ENCODE measurements at places on chromosomes 7 and 10. TPM values are rescaled to one million over a fixed set of nuclear protein-coding genes. Genes with fewer than 3 reads are reported as not detected.

Gene NPFFR1
- total RNA-seq: 0.09 TPM

Gene GARIN1A
- total RNA-seq: 4.8 TPM

Gene AZGP1
- total RNA-seq: 0.79 TPM

Gene PGAM2
- total RNA-seq: 0.75 TPM

Gene PKD2L1
- 3.8 TPM for total RNA-seq

Gene OGA
- 156 TPM for total RNA-seq

Gene CYP51A1
- total RNA-seq: 18.7 TPM

Gene ECHDC3
- 46.5 TPM for total RNA-seq

Gene PNLIP
- not detected for total RNA-seq

Gene CRYGN
- total RNA-seq: 0.17 TPM

Gene TSPAN33
- total RNA-seq: 40.7 TPM

All from spleen (tissue), 13 donors.